Occipital lobe (tissue), 3 donors: ENCODE measurements at places on chromosomes 7 and 10. TPM values are rescaled to one million over a fixed set of nuclear protein-coding genes. Genes with fewer than 3 reads are reported as not detected.

The PRKG1 gene
- total RNA-seq = 24.2 TPM

The LAMB1 gene
- 31.4 TPM for total RNA-seq

The SPDYE6 gene
- total RNA-seq = 0.16 TPM

The SCART1 gene
- total RNA-seq = 0.47 TPM

The ETV1 gene
- total RNA-seq = 66.1 TPM

The FBXL13 gene
- 5.0 TPM for total RNA-seq

The CHRM2 gene
- total RNA-seq = 9.4 TPM

The VSTM4 gene
- 2.3 TPM for total RNA-seq

The FAM241B gene
- total RNA-seq = 10.1 TPM

The PDE1C gene
- total RNA-seq = 17.8 TPM

The GIMAP6 gene
- total RNA-seq = 5.5 TPM

The NPFFR1 gene
- 0.31 TPM for total RNA-seq

The DRGX gene
- not detected for total RNA-seq

The TWIST1 gene
- 0.62 TPM for total RNA-seq

The FAM24B gene
- total RNA-seq = 3.9 TPM

The CYTH3 gene
- 35.6 TPM for total RNA-seq

The PRRT4 gene
- 2.7 TPM for total RNA-seq

The SPDYE18 gene
- 1.4 TPM for total RNA-seq

The SPDYE9 gene
- not detected for total RNA-seq

The GALNT17 gene
- 13.3 TPM for total RNA-seq

The SOSTDC1 gene
- total RNA-seq = 12.6 TPM

The CLCN1 gene
- total RNA-seq = under 0.01 TPM

The LRRC17 gene
- 27.0 TPM for total RNA-seq

The NODAL gene
- total RNA-seq = 2.2 TPM

The NPY4R gene
- total RNA-seq = not detected

The PAX4 gene
- total RNA-seq = not detected

The ENTPD1 gene
- 9.4 TPM for total RNA-seq

The ST7 gene
- 72.4 TPM for total RNA-seq

The IGFBP1 gene
- total RNA-seq = 0.31 TPM

The ADRB1 gene
- 3.3 TPM for total RNA-seq

The CRYGN gene
- total RNA-seq = not detected

The ZNF239 gene
- total RNA-seq = 25.9 TPM

The STYXL1 gene
- total RNA-seq = 18.4 TPM

The FOXI2 gene
- not detected for total RNA-seq

The GDF2 gene
- total RNA-seq = not detected

The TAS2R3 gene
- total RNA-seq = 2.5 TPM

The NEUROD6 gene
- 600 TPM for total RNA-seq
